Lower leg skin (tissue), 4 donors: ENCODE measurements at places on chromosomes 16 and 17. TPM values are rescaled to one million over a fixed set of nuclear protein-coding genes. Genes with fewer than 3 reads are reported as not detected.
A peak's percentile ranks its signal among the peaks of the same experiment; 100 is the strongest.

DNA sequence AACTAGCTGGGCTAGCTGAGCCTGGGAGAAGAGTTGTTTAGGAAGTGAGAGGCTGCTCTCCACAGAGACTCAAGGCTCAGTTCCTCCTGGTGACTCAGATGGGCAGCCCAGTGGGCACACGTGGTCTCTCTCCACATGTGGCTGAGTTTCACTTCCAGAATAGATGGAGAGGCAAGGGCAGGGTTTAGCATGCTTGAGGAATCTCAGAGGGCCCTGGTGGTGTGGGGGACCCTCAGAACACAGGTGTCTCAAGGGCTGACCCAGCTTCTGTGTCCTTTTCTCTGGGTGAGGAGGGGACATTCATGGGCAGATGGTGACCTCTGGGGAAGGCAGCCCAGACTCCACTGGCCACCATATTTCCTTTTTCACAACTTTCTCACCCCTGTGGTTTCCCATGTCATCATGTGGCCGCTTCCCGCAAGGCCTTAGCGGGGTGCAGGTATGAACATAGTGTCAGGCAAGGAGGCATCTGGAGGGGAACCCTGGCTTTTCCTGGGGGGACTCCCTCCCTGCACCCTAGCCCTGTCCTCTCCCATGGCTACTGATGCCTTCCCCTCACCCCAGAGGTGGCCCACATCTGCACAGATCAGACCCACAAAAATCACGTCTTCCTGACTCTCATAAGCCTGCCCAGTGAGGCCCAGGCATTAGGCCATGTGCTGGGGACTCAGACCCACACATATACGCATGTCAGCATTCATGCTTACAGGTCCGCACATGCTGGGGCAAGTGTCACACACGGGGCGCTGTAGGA is 3.3 kb downstream of the GRN start:
- DNase-seq, result peak; percentile 51

The KRTAP2-3 gene
- not detected for total RNA-seq

GRCh38 chr17:7841396-7841914 is 7.4 kb downstream of the KDM6B start:
- peak; percentile 98 for DNase-seq

DNA sequence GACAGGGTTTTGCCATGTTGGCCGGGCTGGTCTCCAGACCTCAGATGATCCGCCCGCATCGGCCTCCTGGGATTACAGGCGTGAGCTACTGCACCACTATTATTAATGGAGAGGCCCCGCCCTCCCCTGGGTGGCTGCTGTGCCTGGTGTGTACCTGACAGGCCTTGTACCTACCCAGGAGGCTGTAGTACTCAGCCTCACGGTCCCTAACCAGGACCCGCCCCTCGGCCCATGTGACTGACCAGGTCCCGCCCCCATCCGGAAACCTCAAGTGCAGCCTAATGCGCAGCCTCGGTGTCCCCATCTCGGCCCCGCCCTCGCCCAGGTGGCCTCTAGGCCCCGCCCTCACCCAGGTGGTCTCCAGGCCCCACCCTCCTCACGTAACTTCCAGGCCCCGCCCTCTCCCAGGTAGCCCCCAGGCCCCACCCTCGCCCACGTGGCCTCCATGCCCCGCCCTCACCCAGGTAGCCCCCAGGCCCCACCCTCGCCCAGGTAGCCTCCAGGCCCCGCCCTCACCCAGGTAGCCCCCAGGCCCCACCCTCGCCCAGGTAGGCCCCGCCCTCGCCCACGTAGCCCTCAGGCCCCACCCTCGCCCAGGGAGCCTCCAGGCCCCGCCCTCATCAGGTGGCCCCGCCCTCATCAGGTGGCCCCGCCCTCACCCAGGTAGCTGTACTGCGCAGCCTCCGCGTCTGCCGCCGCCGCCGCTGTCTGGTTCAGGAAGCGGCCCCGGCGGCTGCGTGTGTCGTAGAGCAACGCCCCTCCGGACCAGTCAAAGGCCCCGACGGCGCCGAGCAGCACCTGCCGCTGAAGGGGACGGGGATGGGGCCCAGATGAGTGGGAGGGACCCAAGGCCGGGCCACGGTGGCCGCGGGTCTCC is 31.0 kb downstream of the HASPIN start:
- DNase-seq, result peak; percentile 96

DNA sequence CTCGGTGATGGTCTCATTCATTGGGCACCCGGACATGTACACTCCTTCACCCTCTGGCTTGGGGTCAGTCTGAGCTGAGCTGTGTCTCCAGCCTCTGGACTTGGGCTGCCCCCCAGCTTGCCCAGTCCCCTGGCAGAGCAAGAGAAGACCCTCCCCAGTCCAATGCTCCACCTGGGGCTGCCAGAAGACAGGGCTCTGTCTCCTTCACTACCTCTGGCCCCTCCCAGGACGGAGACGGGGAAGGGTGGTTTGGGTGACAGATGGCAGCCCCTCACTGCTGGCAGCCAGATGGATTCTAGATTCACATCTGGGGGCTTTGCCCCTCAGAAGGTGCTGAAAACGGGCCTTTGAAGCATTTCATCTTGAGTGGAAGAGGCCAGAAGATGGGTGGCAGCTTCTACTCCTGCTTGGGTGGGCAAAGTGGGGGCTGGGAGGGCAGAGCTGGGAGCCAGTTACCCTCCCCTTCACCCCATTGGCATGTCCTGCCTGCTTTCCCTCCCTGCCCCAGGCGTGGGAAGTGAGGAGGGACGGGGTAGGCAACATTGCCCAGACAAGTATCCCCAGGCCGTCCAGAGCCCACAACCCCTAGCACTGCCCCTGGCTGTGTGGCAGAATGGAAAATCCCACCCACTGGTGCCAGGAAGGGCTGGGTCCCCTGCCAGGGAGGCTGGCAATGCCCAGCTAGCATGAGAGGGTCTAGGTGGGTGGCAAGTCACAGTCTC is 13.9 kb downstream of the NGFR start:
- no peak for DNase-seq

DNA sequence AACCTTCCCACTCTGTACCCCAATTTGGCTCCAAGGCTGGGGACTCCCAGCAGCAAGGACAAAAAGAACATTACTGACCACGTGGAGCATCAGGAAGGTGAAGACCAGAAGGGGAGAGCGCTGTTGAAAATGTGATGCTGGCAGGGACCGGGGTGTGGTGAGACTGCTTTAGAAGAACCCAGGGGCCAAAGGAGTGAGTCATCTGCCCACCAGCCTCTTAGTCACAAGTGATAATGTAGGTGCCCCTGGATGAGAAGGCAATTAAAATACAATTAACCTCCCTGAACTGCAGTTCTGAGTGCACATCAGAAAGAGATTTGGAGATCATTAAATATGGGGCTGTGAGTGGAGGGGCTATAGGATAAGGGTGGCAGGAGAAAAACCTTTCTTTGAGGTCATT is 366.6 kb upstream of the CCL2 start:
- no peak for DNase-seq

DNA sequence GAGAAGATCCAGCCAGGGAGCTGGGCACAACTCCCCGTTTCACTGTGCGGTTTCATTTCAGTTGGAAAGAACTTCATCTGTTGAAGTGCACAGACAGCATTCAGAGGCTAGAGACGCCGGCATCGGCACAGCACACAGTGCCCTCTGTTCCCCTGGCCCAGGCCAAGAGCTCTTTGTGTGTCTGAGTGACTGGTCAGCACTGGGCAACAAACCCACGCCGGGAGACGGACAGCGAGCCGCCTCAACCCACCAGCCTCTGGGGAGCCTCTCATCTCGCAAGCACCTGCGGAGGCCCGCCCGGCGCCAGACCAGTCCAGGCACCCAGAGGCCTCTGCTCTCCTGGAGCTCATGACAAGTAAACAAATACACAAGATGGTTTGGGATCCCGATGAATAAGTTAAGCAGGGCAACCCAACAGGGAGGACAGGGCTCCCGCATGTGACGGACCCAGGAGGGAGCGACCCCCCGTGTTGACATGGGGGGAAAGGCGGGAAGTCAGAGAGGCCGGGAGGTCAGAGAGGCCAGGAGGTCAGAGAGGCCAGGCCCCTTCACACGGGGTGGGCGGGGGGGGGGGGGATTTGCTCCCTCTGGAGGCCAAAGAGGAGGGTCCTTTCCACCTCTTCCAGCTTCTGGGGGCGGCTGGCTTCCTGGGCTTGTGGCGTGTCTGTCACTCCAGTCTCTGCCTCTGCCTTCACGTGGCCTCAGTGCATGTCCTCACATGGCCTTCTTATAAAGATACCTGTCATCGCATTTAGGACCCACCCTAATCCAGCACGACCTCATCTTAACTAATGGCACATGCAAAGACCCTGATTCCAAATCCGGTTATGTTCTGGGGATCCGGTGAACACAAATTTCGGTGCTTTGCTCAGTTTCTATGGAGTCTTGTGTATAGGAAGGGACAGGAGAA is 25.8 kb upstream of the KLHDC4 start:
- no peak for DNase-seq

DNA sequence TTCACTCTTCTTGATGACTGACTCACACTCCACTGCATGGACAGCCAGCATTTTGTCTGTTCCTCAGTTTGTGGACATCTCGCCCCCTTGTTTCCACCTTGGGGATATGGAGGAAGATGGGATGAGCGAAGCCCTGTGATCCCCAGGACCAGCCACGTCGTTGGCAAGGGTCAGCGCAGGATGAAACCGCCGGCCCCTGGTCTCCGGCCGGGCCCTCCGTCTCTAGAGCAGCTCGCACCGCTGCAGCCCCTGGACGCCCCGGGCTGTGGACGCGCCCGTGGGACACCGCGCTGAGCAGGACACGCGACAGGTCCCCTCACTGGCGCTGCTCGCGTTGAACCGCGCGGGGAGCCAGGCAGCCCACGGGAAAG is 604 bp upstream of the ZC3H18 start:
- peak; percentile 86 for DNase-seq

The EVPL gene
- total RNA-seq, result 293 TPM

DNA sequence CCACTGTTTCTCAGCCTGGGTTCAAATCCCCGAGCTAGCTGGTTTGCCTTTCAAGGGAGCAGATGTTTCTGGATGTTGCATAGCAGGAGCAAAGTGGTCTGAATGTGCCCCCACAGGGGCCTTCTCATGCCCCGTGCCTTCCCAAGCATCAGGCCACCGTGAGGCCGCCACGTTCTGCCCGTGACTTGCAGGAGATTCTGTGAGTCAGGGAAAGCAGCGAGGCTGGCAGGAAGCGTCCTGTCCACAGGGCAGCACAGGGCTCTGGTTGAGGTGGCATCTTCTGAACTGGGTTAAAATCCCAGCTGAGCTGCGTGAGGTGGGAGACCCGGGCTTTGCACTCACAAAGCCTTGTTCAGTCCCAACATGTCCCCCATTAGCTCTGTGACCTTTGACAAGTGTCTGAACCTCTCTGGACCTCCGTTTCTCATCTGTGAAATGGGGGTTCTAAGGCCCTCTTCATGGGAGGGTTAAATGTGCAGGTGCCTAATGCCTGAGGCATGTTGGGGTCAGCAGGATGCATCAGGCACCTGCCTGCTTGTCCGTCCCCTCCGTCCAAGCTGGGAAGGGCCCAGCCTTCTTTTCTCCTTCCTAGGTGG is 94.8 kb upstream of the PLCG2 start:
- no peak for DNase-seq

DNA sequence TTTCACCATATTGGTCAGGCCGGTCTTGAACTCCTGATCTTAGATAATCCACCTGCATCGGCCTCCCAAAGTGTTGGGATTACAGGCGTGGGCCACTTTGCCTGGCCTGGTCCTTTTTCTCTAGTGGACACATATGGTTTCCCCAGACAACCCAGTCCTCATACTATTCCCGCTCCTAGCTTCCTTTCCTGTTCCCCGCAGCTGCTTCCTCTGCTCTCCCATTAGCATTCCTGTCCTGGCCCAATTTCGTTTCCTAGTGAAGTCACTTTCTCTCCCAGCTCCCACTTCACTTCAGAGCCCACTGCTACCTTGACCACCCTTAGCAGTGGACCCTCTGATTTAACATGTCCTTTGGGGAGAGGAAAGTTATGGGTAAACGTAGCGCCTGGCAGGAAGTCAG is 11.3 kb downstream of the KATNIP start:
- no peak for DNase-seq

- no peak for DNase-seq
Observed at GRCh38 chr16:50800074-50800473, 58.2 kb downstream of the CYLD start.

DNA sequence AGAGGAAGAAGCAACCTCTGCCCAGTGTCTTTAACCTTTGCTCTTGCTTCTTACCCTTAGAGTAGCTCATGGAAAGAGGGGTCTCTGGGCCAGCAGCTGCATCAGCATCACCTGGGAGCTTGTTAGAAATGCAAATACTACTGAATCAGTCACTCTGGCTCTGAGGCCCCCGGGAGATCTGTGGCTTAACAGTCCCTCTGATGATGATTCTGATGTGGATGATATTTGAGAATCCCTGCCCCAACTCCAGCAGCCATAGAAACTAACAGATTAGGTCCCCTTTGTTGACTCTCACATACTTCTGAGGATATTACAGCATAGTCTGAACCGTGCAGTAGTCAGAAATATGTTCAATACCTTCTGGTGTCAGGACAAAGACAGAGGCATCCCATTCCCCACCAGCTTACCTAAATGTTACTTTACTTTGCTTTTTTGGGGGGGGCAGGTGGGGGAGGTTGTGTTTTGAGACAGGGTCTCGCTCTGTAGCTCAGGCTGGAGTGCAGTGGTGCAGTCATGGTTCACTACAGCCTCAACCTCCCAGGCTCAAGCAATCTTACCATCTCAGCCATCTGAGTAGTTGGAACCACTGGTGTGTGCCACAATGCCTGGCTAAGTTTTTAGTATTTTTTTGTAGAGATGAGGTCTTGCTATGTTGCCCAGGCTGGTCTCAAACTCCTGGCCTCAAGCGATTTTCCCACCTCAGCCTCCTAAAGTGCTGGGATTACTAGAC is 220.1 kb downstream of the CCDC182 start:
- no peak for DNase-seq

DNA sequence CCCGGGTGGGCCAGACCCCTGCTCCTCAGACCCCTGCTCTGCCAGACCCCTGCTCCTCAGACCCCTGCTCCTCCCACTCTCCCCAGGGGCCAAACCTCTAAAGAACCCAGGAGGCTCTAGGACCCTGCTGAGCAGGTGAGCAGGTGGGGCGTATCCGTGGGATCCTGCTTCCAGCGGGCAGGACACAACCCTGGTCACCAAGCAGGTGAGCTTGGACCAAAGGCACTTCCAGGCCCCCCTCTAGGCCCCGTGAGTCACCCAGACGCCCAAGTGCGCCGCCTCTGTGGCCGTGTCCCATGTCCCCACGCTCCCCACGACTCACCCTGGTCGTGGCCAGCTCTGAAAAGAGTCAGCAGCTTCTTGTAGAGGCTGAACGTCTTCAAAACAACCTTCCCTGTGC is 5.0 kb downstream of the CYBC1 start:
- DNase-seq, result no peak

The SLC5A10 gene
- total RNA-seq, result 1.0 TPM

- DNase-seq, result no peak
Observed at GRCh38 chr16:51630076-51630475, 479.0 kb upstream of the SALL1 start.

The CDRT15 gene
- not detected for total RNA-seq

GRCh38 chr17:57210972-57211411 is 45.3 kb upstream of the MSI2 start:
- DNase-seq, result no peak

DNA sequence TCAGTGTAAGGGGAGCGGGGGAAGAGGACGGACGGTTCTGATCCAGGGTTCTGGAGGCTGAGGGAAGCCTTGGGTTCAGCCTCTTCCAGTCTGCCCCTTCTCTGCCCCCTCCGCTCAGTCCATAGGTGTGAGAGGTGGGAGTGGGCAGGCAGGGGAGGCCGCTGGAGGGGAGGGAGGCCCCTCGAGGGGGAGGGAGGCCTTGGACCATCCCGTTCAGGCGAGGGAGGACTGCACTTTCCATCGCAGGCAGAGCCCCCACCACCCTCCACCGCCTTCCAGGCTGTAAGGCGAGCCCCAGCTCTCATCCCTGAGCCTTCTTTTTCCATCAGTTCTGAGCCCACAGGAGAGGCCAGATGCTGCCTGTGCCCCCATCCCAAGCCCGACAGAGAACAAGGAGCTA is 4.2 kb upstream of the AXIN1 start:
- DNase-seq, result no peak
